Progenitor cell of endocrine pancreas (in vitro differentiated cells): ENCODE measurements at places on chromosomes 6 and 20. TPM values are rescaled to one million over a fixed set of nuclear protein-coding genes. Genes with fewer than 3 reads are reported as not detected.

- DNase-seq = no peak
Measured at GRCh38 chr6:68235326-68235784, 399.7 kb upstream of the ADGRB3 start.

DNA sequence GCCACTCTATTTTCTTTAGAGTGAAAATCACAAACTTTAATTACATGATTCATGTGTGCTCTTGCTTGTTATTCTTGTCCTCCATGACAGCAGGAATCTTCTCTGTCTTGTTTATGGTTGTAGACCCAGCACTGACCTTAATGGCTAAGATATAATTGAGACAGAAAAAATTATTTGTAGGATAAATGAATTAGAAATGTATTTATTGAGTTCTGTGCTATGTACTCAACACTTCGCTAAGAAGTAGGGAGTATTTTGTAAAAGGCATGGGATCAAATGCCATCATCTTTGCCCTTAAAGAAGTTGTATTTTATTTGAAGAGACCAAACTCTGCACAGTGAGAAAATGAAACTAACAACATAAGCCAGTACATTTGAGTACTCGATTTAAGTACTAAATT is 71.2 kb downstream of the CBLN4 start:
- DNase-seq = no peak

Gene DDX43
- total RNA-seq = not detected in 2 replicates

- DNase-seq = no peak
Measured at GRCh38 chr6:10278746-10279145, 136.1 kb downstream of the TFAP2A start.

GRCh38 chr20:32614772-32615171 is 29.6 kb upstream of the NOL4L start:
- DNase-seq = no peak

Gene GPR63
- total RNA-seq = 3.0 and 3.2 TPM in 2 replicates
